ENCODE measurements at places on chromosomes 6 and 20. TPM values are rescaled to one million over a fixed set of nuclear protein-coding genes. Genes with fewer than 3 reads are reported as not detected.

SLC32A1 gene
- 0.11 TPM for total RNA-seq

PGC gene
- not detected for total RNA-seq

WFDC2 gene
- 3.5 TPM for total RNA-seq

IMPG1 gene
- not detected for total RNA-seq

BPIFB1 gene
- total RNA-seq: not detected

PTCRA gene
- not detected for total RNA-seq

SAPCD1 gene
- total RNA-seq: 12.1 TPM

DNA sequence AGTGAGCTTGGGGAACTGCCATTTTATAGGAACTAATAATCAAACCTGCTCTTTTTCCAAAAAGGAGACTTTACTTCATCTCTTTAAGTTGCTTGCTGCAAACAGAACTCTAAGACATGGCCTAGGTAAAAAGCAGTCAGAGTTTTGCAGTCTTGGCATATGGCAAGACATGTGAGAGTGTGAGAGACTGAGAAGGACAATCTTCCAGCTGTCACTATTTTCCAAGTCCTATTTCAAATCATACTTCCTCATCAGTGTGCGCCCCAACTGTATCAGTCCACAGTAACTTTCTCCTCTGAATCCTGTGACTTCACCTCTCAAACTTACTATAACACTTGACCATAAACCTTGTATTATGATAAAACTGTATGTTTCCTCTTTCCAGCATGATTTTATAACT, 10.4 kb downstream of the CALHM6 start:
- peaks cover 4% of the 10 kb centered on the region for H3K27me3 ChIP-seq
- H3K4me1 ChIP-seq: peaks cover 19% of the 10 kb centered on the region
- H3K27ac ChIP-seq: no peak overlapping the region

DNA sequence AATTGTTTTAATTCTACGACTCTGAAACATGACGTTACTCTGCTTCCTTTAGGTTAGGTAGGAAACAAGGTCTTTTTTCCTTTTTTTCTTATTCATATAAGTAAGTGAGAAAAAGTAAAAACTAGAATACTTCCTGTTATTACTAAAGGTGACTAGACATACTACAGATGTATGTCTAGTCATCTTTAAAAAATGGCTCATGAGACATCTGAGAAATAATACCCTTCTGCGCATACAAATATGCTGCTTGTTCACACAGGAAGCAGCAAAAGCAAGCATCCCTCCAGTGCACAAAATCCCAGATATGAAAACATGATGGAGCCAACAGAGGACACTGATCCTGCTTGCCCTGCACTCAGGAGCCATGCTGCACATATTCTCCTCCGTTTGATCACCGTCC, 699.1 kb downstream of the EPM2A start:
- H3K27me3 ChIP-seq: peaks cover 14% of the 10 kb centered on the region
- no peak overlapping the region for H3K27ac ChIP-seq
- no peaks in the 10 kb centered on the region for H3K4me1 ChIP-seq
- no peak overlapping the region for H3K4me3 ChIP-seq

DNA sequence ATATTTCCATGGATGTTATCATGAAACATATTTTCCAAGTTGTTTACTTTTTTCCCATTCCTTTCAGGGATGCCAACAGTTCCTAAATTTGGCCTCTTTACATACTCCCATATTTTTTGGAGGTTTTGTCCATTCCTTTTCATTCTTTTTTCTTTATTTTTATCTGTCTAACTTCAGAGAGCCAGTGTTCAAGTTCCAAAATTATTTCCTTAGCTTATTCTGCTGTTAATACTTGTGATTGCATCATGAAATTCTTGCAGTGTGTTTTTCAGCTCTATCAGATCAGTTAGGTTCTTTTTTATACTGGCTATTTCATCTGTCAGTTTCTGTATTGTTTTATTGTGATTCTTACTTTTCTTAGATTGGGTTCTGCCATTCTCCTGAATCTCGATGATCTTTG, 89.9 kb upstream of the TCF21 start:
- peaks cover 6% of the 10 kb centered on the region for H3K27me3 ChIP-seq
- no peaks in the 10 kb centered on the region for H3K4me1 ChIP-seq
- no peak overlapping the region for H3K4me3 ChIP-seq
- H3K27ac ChIP-seq: no peak overlapping the region

- no peaks in the 10 kb centered on the region for H3K4me1 ChIP-seq
- no peak overlapping the region for H3K4me3 ChIP-seq
- ATAC-seq: no peak
- H3K27me3 ChIP-seq: peaks cover 39% of the 10 kb centered on the region
- H3K27ac ChIP-seq: no peak overlapping the region
- H3K36me3 ChIP-seq: no peaks in the 10 kb centered on the region
These were observed 82.9 kb downstream of the ANKRD60 start for GRCh38 chr20:58145506-58146080.

GRCh38 chr20:47753576-47754387, 31.5 kb downstream of the SULF2 start:
- peaks cover 2% of the 10 kb centered on the region for H3K4me1 ChIP-seq
- ATAC-seq: no peak
- H3K27ac ChIP-seq: no peak overlapping the region
- H3K27me3 ChIP-seq: no peaks in the 10 kb centered on the region

DNA sequence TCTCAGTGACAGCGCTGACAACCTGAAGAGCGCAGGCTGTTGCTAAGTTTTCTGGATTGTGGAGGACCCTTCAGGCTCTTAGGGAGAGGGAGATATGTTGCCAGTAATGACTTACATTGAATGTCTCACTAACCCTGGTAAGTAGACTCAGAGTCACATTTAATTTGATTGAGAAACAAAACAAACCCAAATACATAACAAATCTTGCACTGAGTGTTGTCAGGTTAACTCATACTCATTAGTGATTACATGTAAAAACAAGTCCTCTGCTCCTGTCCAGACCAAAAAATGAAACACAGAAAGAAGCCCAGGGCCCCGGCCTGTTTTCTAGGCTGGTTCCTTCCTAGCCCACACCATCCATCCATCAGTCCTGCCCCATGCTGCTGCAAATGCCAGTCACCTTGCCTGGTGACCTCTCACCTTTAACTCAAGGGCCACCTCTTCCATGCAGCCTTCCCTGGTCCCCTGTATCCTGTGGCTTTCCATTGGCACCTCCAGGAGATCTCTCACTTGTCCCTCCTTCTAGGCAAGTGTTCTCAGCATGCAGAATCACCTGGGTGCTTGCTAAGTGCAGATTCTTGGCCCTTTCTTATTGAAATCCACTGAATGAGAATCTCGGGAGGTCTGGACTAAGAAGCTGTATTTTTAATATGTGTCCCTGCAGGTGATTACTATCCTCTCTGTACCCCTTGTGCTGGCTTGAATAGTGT, 34.7 kb upstream of the ERVFRD-1 start:
- peak overlapping the region; percentile 31 for H3K27ac ChIP-seq
- no peaks in the 10 kb centered on the region for H3K27me3 ChIP-seq
- no peaks in the 10 kb centered on the region for H3K36me3 ChIP-seq
- no peaks in the 10 kb centered on the region for H3K4me1 ChIP-seq
- no peak overlapping the region for H3K4me3 ChIP-seq
- ATAC-seq: no peak

GRCh38 chr6:144581812-144582537, 296.8 kb downstream of the UTRN start:
- peaks cover 22% of the 10 kb centered on the region for H3K36me3 ChIP-seq
- no peaks in the 10 kb centered on the region for H3K27me3 ChIP-seq
- ATAC-seq: no peak
- H3K4me3 ChIP-seq: peak overlapping the region; percentile 84
- peak overlapping the region; percentile 93 for H3K27ac ChIP-seq

- ATAC-seq: no peak
- no peak overlapping the region for H3K27ac ChIP-seq
- peaks cover 34% of the 10 kb centered on the region for H3K36me3 ChIP-seq
- H3K4me3 ChIP-seq: no peak overlapping the region
These were observed 5.8 kb downstream of the STX7 start for GRCh38 chr6:132506869-132507808.

DNA sequence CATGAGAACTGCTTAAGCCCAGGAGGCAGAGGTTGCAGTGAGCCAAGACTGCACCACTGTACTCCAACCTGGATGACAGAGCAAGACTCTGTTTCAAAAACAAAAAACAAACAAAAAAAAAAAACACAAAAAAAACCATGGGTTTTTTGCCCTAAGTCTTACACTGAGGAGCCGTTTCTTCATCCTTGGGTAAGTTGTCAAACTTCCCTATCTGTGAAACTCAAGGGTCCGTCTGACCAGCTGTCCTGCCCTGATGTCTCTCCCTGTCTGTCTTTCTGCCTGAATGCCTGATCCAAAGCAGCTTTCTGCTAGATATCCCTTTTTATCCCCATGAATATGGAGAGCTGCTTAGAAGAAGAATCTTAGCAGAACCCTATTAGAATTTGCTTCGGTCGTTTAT, 41.3 kb upstream of the CLDN20 start:
- H3K4me1 ChIP-seq: peaks cover 11% of the 10 kb centered on the region
- no peak overlapping the region for H3K4me3 ChIP-seq
- H3K27ac ChIP-seq: no peak overlapping the region
- ATAC-seq: no peak
- H3K27me3 ChIP-seq: peaks cover 11% of the 10 kb centered on the region
- no peaks in the 10 kb centered on the region for H3K36me3 ChIP-seq

- H3K4me1 ChIP-seq: no peaks in the 10 kb centered on the region
- no peak overlapping the region for H3K27ac ChIP-seq
- H3K36me3 ChIP-seq: no peaks in the 10 kb centered on the region
- no peak for ATAC-seq
These were observed 353.3 kb upstream of the CNR1 start for GRCh38 chr6:88519301-88520016.

- no peaks in the 10 kb centered on the region for H3K36me3 ChIP-seq
- H3K27ac ChIP-seq: peak overlapping the region; percentile 86
- H3K4me3 ChIP-seq: peak overlapping the region; percentile 99
- H3K27me3 ChIP-seq: no peaks in the 10 kb centered on the region
These were observed 909 bp downstream of the DNAAF9 start for GRCh38 chr20:3406481-3407039.

DNA sequence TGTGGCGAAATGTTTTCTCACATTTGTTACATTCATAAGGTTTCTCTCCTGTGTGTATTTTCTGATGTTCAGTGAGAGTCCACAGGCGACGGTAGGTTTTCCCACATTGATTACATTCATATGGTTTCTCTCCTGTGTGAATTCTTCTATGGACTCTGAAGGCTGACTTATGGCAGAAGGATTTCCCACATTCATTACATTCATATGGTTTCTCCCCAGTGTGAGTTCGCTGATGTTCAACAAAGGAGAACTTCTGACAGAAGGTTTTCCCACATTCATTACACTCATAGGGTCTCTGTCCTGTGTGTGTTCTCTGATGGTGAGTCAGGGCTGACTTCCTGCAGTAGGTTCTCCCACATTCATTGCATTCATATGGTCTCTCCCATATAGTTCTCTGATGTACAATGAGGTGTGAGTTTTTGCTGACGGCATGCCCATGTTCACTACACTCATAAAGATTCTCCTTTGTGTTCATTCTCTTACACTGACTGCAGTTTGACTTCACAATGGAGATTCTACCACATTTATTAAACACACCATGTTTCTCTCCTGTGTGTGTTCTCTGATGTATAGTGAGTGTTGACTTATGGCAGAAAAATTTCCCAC, 11.9 kb downstream of the ZNF334 start:
- no peak overlapping the region for H3K27ac ChIP-seq
- no peaks in the 10 kb centered on the region for H3K4me1 ChIP-seq
- peaks cover 7% of the 10 kb centered on the region for H3K36me3 ChIP-seq
- H3K27me3 ChIP-seq: peaks cover 38% of the 10 kb centered on the region
- ATAC-seq: no peak
- H3K4me3 ChIP-seq: no peak overlapping the region

- H3K27ac ChIP-seq: no peak overlapping the region
- H3K27me3 ChIP-seq: peaks cover 13% of the 10 kb centered on the region
- H3K4me1 ChIP-seq: no peaks in the 10 kb centered on the region
These were observed 131.1 kb upstream of the MYLIP start for GRCh38 chr6:15997586-15998388.

DNA sequence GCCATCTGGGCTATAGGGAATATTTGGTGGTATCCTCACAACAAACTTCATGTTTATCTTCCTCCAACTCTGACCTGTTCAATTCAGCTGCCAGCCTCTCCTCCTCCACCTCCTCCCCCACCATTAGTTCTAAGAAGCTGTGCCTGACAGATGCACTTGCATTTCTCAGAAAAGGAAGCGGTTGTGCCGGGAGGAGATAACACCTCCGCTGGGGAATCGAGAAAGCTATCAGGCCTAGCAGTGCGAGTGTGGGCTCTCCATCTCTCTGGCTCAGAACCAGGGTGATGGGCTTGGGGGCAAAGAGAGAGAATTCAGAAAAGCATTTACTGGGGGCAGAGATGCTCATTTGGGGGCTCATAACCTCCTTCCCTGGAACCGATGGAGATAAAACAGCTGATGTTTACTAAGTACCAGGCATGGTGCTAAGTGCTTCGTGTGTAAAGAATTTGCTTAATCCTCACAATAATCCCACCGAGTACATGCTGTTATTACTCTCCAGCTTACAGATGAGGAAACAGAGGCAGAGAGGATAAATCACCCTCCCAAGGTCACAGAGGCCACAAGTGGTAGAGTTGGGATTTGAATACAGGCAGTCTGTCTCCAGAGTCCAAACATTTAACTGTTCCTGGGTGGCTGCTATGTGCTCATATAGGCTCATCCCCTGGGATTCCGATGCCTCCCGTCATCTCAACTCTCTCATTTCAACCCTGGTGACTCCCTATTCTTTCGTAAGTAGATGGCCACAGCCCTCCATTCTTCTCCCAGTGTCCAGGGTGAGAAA, 38.3 kb downstream of the COX4I2 start:
- H3K4me1 ChIP-seq: peaks cover 70% of the 10 kb centered on the region
- peak overlapping the region; percentile 88 for H3K27ac ChIP-seq
- H3K4me3 ChIP-seq: peak overlapping the region; percentile 88
- H3K36me3 ChIP-seq: peaks cover 100% of the 10 kb centered on the region
- H3K27me3 ChIP-seq: no peaks in the 10 kb centered on the region

DNA sequence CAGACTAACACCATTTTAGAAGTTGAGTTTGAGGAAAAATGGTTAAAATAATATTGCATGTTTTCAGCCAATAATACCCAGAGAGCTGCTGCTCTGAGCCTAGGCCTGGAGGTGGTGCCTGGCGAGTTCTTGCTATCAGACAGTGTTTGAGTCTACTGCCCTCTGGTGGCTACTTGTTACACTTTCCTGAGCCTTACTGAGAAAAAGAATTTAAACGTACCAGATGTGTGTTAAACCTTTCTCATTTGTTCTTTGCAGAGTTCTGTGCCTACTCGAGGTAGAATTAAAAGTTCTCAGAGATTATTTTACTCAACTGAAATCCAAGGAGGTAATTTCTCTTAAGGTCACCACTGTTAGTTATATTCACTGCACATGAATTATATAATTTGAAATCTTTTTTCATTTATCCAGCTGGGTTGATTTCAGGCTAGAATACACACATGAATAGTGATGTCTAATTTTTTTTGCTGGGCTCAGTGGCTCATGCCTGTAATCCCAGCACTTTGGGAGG, 38.2 kb downstream of the SHLD1 start:
- H3K4me3 ChIP-seq: no peak overlapping the region
- ATAC-seq: peak; percentile 98
- no peaks in the 10 kb centered on the region for H3K4me1 ChIP-seq
- H3K27ac ChIP-seq: no peak overlapping the region
- H3K27me3 ChIP-seq: no peaks in the 10 kb centered on the region

GRCh38 chr6:27136077-27136644, 111.3 kb upstream of the PRSS16 start:
- H3K27me3 ChIP-seq: no peaks in the 10 kb centered on the region
- H3K27ac ChIP-seq: no peak overlapping the region
- no peak for ATAC-seq
- peaks cover 16% of the 10 kb centered on the region for H3K4me1 ChIP-seq

- ATAC-seq: no peak
- peaks cover 98% of the 10 kb centered on the region for H3K36me3 ChIP-seq
These were observed 118.7 kb downstream of the NFATC2 start for GRCh38 chr20:51423810-51424209.
